ENCODE measurements at places on chromosomes 5 and 9. TPM values are rescaled to one million over a fixed set of nuclear protein-coding genes. Genes with fewer than 3 reads are reported as not detected.

The ECSCR gene
- not detected for total RNA-seq

The FAM169A gene
- total RNA-seq = under 0.01 TPM

The CXCL14 gene
- not detected for total RNA-seq

DNA sequence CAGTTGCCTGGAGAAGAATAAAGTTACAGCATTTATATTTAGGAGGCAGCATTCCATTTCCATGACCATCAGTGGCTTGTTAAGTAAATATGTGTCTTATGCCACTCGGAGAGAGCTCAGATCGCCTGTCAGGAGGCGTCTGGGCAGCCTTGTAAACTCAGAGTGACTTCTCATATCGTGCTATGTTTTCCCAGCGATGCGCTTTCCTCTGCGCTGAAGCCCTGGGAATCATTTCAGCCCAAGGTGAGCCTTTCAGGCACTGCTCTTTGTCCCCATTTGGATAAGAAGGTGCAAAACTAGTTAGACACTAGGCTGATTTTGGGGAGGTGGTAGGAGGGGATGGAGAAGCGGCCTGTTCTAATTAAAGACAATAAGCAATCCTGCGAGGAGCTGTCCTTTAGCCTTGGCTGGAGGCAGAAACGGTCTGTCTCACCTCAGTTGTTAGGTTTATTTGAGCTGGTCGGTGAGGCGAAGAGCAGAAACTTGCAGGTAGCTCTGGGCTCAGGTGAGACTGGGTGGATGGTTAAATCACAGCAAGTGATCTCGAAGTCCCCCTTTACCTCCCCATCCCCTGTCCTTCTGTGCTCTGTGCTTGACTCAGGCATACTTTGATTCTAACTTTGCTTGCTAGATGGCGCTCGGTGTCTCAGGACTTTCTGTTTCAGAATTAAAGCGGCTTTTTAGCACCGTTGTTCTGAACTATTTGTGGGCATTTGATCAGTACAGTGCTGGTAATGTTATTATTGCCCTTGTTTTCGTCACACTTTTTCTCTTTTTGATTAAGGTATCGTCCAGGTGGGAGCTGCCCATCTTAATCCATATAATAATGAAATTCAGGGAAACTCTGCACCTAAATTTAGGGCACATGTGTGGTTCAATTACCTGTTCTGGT is 24.6 kb downstream of the NR2F1 start:
- H3K27ac ChIP-seq = no peak overlapping the region
- peak overlapping the region; percentile 65 for H3K4me3 ChIP-seq
- peaks cover 15% of the 10 kb centered on the region for H3K4me1 ChIP-seq
- no peak for DNase-seq
- peaks cover 84% of the 10 kb centered on the region for H3K27me3 ChIP-seq
- no peaks in the 10 kb centered on the region for H3K36me3 ChIP-seq

DNA sequence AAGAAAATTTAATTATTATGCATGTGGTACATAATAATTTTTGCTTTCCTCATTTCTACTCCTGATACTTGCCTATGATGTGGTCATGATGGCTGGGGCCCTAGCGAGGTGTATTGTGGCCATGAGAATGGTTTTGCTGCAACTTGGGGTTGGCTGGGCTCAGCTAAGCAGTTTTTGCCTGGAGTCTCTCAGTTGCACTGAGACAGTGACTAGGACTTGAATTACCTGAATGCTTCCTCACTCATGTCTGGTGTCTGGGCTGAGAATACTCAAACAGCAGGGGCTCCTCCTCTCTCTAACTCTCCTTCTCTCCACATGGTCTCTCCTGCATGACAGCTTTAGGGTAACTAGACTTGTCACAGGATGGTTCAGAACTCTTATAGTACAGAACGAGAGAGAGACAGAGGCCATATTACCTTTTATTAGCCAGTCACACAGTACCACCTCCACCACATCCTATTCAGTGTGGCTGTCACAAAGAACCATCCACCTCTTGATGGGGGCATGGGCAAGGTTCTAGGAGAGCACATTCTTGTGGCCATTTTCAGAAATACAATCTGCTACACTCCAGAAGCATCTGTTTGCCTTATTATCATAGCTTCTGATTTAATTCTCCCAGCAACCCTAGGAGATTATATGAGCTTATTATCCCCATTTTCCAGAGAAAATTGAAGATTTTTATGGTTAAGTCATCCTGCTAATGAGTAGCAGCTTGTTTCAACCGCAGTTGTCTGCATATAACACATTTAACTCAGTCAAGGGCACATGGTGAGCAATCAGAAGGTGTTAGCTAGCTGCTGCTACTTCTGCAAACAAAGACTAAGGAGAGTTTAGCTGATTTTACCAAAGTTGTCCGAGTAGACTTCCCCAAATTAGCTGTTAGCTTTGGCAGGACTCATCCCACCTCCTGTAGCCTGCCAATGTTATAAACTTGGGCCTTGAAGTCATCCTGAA is 245.1 kb downstream of the DOCK8 start:
- H3K36me3 ChIP-seq = no peaks in the 10 kb centered on the region
- H3K4me3 ChIP-seq = no peak overlapping the region
- no peaks in the 10 kb centered on the region for H3K27me3 ChIP-seq
- no peak for DNase-seq
- no peaks in the 10 kb centered on the region for H3K4me1 ChIP-seq

DNA sequence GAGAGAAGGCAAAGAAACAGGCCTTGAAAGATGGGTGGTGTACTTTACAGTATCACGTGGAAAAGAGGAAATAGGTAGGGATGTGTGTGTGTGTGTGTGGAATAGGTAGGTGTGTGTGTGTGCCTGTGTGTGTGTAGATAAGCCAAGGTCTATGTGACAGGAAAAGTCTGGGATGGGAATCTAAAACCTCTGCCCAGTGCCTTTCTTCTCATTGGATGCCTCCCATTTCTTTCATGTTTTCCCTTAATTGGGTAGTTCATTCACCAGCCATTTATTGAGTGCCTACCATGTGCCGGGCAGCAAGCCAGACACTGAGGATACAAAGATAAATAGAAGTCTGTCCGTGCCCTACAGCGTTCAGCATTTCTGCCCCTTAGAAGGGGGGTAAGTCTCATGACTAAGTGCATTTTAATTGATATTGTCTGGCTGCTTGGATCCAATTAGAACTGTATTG is 1.0 kb downstream of the URM1 start:
- peak overlapping the region; percentile 85 for H3K4me3 ChIP-seq
- H3K27me3 ChIP-seq = no peaks in the 10 kb centered on the region
- peaks cover 5% of the 10 kb centered on the region for H3K36me3 ChIP-seq
- DNase-seq = peak; percentile 60

DNA sequence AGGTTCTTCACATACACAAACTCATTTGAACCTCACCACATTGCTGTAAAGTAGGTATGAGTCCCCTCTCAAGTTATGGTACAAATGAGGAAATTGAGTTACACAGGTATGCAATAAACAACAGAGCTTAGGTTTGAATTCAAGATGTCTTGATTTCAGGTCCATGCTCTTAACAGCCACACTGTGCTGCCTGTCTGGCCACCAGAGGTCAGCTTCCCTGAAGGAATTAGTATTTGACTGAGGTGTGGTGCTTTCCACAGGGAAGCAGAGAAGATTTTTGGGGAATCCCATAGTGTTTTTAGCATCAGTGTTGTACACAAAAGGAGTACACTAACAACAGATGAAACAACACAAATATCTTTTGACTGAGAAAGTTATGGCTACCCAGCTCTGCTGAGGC is 94.4 kb upstream of the ITGA1 start:
- no peak overlapping the region for H3K27ac ChIP-seq
- peak; percentile 44 for DNase-seq
- no peaks in the 10 kb centered on the region for H3K27me3 ChIP-seq
- no peak overlapping the region for H3K4me3 ChIP-seq

- no peaks in the 10 kb centered on the region for H3K4me1 ChIP-seq
- no peak overlapping the region for H3K27ac ChIP-seq
- no peak overlapping the region for H3K4me3 ChIP-seq
- H3K36me3 ChIP-seq = no peaks in the 10 kb centered on the region
Observed at GRCh38 chr5:20331826-20332225, 343.8 kb upstream of the CDH18 start.

DNA sequence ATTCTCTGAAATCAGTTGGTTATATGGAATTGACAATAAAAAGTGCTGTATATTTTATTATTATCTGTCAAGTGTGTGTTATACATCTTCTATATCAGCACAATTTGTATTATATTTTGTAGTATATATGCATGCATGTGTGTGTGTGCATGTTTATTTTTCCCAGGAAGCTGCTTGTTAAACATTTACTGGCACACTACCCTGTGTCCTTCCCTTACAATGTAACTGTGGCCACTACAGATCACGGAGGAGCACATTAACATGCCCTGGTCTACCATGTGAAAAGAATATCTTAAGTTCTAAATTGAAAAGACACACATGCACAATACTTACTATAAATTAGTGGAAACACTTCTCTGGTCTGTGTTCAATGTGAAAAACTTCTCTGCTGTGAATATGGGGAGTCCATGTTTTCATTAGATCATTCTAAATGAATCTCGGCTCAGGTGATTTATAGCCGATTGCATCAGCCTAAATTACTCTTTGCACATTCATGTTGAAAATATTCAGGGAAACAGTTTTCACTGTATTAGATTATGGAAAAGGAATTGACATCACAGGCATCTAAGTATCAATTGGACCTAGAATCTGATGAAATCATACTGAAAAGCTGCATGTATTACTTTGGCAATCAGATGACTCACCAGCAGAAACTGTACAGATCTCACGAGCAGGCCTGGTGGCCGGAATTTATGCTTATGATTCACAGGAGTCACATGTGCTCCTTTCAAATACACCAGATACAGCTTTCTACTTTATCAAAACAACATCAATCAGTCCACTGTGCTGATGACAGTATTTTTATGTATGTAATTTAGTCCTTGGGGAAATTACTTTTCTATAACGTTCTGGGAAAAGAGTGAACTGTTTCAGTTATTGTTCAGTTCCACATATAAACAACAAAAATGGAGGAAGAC is 39.4 kb downstream of the LURAP1L start:
- peaks cover 5% of the 10 kb centered on the region for H3K36me3 ChIP-seq
- peaks cover 72% of the 10 kb centered on the region for H3K4me1 ChIP-seq
- H3K27ac ChIP-seq = peak overlapping the region; percentile 98
- H3K27me3 ChIP-seq = no peaks in the 10 kb centered on the region

GRCh38 chr5:110969502-110969901 is 102.0 kb upstream of the TSLP start:
- no peak overlapping the region for H3K4me3 ChIP-seq
- H3K27ac ChIP-seq = no peak overlapping the region
- H3K36me3 ChIP-seq = no peaks in the 10 kb centered on the region
- no peaks in the 10 kb centered on the region for H3K27me3 ChIP-seq

DNA sequence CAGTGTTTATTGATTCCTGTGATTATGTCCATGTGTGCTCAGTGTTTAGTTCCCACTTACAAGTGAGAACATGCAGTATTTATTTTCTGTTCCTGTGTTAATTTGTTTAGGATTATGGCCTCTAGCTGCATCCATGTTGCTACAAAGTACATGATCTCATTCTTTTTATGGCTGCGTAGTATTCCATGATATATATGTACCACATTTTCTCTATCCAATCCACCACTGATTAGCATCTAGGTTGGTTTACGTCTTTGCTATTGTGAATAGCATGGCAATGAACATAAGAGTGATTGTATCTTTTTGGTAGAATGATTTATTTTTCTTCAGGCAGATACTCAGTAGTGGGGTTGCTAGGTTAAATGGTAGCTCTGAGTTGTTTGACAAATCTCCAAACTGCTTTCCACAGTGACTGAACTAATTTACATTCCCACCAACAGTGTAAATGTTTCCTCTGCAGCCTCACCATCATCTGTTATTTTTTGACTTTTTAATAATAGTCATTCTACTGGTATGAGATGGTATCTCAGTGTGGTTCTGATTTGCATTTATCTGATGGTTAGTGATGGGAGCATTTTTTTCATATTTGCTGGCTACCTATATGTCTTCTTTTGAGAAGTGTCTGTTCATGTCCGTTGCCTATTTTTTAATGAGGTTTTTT is 47.5 kb upstream of the ELL2 start:
- no peaks in the 10 kb centered on the region for H3K27me3 ChIP-seq
- no peaks in the 10 kb centered on the region for H3K4me1 ChIP-seq
- H3K27ac ChIP-seq = no peak overlapping the region
- no peak for DNase-seq

Data from osteoblast (primary cell).